ENCODE measurements at places on chromosomes 6 and 20.

DNA sequence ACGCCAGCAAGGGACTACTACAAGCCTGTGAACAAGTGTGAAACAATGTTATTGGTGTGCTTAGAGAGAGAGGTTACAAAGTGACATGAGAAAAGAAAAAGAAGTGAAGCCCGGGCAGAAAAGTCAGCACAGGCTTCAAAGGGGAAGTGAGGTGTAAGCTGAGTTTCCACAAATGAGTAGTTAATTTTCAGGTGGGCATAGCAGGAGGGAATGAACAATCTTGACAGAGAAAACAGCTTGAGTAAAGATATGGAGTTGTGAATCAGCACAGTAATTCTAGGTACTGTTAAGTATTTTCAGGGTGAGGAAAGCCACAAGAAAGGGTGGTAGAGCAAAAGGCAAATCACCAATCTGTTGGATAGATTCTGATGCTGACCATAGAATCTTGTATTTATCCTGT lies 4.3 kb downstream of the KCNQ5 start:
- no peak for DNase-seq

- no peak for DNase-seq
Measured at GRCh38 chr6:75852721-75853120, 103.7 kb downstream of the MYO6 start.

GRCh38 chr6:21533678-21534077 lies 59.9 kb upstream of the SOX4 start:
- DNase-seq, result no peak

DNA sequence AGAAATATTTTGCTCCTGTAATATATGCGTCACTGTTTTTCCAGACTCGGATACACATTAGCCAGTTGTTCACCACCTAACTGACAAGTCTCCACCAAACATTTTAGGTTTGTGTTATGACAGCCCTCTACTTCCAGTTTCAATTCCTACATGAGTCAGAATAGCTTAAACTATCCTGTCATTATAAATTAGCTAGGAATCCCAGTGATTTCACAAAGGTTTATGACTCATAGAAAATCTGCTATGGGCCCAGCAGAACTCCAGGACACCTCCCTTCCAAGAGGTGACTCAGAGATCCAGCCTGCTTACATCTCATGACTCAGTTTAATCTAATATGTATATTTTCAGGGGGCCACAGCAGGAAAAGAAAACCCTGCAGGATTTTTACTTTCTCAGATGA lies 17.4 kb upstream of the PLCB4 start:
- DNase-seq, result no peak

DNA sequence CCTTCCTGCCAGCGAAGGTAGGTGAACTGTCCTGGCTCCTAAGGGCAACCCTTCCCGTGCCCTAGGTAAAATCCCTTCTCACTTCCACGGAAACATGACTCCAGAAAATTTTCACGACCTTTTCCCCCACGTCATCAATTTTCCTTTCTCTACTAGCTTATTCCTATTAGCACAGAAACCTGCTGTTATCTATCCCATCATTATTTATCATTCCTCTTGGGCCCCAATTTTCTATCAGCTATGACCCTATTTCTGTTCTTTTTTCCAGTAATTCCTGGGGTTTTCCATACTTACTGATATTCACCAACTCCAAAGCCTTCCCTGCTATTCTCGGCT lies 23.8 kb upstream of the GCM1 start:
- no peak for DNase-seq

- DNase-seq, result no peak
Measured at GRCh38 chr6:130482645-130483390, 117.0 kb downstream of the TMEM200A start.

GRCh38 chr6:53306819-53307347 lies 41.9 kb downstream of the ELOVL5 start:
- no peak for DNase-seq

DNA sequence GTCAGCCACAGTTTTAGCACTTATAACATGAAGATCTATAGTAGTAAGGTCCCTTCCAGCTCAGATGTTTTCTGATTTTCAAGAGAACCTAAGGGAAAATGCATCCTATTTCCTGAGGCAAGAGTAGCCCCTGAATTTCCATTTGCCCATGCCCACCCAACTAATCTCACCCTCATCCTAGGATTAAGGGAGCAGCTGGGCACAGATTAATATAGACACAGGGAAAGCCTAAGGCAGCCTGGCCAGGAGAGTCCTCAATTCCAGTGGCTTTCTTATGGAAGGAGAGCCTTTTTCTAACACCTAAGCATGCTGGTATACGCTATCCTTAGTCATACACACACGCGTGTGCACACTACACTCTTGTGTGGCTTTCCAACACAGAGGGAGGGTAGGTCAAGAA lies 1.5 kb downstream of the APOBEC2 start:
- no peak for DNase-seq

Data from activated CD4-positive, alpha-beta T cell treated with anti-CD3 and anti-CD28 coated beads for 24 hours (primary cell).